M059J (cell line): ENCODE measurements at places on chromosomes 2 and 18.
A peak's percentile ranks its signal among the peaks of the same experiment; 100 is the strongest.

DNA sequence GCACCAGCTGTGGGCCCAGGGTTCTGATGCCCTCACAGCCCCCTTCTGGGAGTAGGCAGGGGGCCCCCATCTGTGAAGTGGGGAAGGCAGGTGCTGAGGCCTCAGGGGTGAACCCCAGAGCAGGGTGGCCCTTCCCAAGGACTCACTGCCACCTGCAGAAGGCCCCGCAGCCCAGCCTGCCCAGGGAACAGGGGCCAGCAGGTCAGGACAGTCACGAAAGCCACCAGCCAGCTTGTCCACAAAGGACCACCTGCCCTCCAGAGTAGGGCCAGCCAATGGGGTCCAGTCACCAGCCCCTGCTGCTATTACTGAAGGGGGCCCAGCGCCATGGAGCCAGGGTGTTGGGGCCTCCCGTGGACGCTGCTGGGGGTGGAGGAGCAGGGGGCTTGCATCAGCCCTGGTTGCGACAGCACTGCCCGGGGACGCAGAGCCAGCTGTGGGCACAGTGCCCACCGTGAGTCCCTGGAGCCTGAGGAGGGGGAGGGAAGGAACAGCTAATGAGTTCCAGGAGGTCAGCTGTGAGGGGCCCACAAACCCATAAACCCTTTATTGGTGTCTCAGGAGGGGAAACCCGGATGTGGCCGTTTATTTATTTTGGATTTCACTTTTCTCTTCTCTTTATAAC, 11.5 kb upstream of the SNED1 start:
- no peak for DNase-seq

GRCh38 chr2:214477305-214477704, 66.5 kb downstream of the VWC2L start:
- peak; percentile 15 for DNase-seq

- DNase-seq = no peak
These were observed 130.0 kb upstream of the CCDC195 start for GRCh38 chr2:224846161-224846560.

GRCh38 chr2:208872591-208872990, 466.0 kb downstream of the PTH2R start:
- peak; percentile 1 for DNase-seq

DNA sequence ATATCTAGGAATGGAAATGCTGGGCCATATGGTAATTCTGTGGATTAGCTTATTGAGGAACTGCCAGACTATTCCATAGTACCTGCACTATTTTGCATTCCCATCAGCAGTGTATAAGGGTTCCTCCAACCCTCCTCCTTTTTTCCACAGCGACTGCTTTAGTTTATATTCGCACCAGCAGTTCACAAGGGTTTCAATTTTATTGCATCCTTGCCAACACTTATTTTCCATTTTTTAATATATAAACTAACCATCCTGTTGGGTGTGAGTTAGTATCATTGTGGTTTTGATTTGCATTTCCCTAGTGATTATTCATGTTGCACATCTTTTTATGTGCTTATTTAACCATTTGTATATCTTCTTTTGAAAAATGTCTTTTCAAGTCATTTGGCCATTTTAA, 67.0 kb downstream of the NAT8 start:
- no peak for DNase-seq

DNA sequence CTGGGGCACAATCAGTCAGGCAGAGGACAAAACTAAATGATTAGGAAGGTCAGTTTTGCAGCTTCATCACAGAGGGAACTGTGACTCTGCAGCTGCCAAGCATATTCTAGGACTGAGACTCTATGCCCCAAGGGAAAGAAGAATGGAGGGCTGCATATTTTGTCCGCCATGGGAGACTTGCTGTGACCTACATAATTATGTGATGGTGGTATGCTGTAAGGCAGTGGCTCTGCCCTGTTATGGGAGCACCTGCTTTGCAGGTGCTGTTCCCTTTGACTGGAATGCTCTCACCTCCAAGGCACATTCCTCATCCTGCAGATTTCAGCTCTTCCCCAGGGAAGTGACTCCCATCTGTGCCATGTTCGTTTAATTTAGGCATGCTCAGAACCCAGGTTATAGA, 261.9 kb upstream of the EPHA4 start:
- DNase-seq = no peak

DNA sequence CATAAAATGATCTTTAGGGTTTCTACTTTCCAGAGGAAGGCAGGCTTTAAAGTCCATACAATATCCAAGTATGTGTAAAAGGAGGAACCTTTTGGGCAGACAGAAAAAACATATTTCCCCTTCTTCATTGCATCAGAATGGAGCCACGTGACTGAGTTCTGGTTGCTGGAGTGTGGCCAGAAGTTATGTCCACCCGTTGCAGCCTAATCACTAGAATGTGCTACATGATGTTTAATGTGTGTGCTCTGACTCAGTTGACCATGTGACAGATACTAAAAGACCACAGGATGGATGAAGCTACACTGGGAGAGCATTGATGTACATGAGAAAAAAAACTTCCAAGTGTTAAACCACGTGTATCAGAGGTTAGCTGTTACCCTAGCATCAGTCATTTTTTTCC, 460.9 kb downstream of the RIT2 start:
- peak; percentile 14 for DNase-seq

- no peak for DNase-seq
These were observed 122.8 kb upstream of the LGALSL start for GRCh38 chr2:64331114-64331645.

- peak; percentile 2 for DNase-seq
These were observed 144.3 kb downstream of the TFCP2L1 start for GRCh38 chr2:121140734-121141133.

GRCh38 chr2:72778410-72778809, 47.4 kb downstream of the EXOC6B start:
- DNase-seq = peak; percentile 71

DNA sequence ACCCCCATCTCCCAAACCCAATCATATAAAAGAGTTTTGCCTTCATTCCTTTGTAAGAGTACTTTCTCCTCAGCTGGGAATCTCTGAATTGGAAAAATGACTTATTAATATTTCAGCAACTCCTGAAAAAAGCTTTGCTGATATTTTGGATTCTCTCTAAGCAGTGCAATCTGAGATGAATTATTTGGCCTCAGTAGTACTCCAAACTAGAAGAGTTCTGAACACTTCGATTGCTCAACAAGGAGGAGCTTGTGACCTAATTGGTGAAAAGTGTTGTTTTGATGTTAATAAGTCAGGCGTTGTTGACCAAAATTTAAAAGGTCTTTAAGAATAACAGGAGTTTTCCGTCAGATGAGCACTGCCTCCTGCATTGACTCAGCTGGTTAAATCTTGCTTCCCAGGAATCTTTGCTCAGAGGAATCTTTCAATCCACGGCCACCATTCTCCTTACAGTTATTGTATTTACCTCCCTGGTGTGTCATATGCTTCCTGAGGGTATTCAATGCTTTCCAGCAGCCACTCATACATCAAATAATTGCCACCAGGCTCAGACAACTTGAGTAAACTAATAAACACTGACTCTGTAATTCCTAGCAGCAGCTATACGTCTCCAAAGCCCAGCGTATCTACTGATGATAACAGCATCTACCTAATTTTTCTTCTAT, 24.5 kb upstream of the LIPG start:
- no peak for DNase-seq

DNA sequence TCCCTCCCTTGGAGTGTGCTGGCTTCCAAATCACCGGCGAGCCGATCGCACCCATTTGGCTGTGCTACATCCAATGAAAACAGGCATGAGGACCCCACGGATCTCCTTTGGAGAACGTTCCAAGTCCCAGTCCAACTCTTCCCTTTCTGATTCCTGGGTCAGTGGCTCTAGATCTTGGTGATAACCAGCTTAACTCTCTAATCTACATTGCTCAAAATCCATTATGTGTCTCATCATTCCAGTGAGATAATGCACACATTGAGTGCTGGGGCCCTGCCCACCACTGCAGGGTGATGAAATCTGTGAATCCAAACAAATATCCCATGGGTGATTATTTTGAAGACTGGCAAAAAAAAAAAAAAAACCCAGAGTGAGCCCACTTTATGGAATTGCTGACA, 232.7 kb upstream of the COPS8 start:
- DNase-seq = no peak

DNA sequence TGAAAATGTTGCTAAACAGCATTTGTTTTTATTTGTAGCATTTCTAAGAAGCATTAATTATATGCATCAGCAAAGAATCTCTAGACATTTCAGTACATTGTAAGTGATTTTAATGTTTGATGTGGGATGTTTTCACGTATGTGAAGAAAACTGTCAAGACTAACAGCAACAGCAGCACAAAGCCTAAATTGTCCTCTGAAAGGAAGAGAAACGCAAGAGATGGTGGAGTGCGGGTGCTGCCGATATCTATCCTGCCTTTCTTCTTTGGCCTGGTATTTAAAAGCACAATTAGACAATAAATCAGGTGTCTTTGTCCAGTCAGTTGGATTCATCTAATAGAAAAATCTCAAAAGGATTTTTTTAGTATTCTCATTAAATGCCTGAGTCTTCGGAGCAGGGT, 3.1 kb downstream of the TWIST2 start:
- DNase-seq = no peak

DNA sequence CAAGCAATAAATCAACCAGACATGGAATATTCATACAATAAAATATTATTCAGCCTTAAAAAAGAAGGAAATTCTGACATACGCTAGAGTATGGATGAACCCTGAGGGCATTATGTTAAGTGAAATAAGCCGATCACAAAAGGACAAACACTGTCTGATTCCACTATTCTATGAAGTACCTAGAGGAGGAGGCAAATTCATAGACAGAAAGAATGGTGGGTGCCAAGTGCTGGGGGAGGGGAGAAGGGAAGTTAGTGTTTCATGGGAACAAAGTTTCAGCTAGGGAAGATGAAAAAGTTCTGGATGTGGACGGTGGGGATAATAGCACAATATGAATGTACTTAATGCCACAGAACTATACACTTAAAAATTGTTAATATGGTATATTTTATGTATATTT, 19.8 kb downstream of the SMAD7 start:
- DNase-seq = no peak

- DNase-seq = no peak
These were observed 98.4 kb downstream of the PLEKHM3 start for GRCh38 chr2:207926989-207927300.

DNA sequence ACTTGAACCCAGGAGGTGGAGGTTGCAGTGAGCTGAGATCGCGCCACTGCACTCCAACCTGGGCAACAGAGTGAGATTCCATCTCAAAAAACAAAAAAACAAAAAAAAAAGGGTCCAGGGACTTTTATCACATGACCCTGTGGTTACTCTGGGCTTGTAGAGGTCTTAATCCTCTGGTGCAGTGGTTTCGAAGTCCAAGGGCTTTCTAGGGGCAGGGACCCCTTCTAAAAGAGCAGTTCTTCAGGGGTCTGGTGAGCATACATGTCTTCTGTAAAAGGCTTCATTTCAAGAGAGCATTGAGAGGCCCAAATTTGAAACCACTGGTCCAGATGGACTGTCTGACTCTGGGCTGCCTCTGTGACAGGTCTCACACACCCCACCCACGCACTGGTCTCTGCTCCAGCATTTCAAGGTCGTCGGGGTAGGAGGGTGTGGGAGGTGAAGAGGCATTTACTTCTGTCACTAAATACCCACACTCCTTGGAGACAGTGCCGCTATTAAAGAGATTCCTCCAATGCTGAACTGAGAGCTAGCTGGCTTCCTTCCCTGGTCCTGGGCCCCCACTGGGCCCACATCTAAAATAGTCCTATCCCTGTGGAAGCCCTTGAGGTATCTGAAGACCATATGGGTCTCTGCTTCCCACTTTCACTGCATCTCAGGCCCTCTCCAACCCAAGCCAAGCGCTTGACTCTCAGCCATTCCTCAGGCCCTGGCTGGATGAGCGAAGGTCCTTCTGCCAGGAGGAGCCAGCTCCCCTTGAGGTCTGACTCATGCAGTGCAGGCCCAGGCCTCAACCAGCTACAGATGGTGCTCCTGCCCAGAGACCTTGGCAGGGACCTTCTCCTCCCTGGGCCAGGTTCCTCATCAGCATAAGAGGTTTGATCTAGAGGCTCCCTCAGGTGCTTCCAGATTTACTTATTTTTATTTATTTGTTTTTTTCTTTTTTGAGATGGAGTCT, 44.8 kb downstream of the PAX8 start:
- DNase-seq = peak; percentile 59

DNA sequence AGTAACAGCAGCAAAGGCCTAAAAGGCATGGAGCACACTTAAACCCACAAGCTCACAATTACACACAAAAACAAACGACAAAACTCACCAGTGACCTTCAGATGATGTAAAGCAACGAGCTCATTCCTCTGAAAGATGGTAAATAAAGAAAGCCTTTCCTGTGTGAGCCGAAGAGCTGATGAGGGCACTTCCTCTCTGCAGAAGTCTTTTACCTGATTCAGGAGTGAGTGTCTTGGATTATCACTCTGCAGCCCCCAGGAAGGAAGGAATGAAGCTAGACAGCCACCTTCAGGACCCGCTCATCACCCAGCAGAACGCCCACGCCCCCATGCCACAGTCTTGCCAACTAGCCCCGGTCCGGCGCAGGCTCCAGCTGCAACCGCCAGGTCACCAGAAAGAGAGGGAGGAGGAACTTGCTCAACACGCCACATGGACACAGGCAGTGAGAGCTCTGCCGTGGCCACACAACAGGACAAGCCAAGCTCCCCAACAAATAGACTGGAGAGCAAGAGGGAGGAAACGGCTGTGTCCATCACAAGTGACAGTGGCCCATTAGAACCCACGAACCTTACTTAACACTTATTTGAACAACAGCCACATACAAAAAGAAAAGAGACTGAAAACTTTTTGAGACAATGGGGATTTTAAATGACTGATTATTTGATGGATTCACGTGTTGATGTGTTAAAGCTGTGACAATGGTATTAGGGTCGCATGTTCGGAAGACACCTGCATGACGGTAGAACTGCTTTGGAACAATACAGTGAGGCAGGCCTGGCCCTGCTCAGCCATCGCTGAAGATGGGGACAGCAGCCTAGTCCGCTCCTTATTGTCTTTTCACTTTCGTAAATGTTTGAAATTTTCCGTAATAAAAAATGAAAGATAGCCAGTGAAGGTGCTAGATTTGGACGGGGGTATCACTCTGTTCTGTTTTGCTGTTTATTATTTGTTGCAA, 127.3 kb downstream of the HDAC4 start:
- no peak for DNase-seq

DNA sequence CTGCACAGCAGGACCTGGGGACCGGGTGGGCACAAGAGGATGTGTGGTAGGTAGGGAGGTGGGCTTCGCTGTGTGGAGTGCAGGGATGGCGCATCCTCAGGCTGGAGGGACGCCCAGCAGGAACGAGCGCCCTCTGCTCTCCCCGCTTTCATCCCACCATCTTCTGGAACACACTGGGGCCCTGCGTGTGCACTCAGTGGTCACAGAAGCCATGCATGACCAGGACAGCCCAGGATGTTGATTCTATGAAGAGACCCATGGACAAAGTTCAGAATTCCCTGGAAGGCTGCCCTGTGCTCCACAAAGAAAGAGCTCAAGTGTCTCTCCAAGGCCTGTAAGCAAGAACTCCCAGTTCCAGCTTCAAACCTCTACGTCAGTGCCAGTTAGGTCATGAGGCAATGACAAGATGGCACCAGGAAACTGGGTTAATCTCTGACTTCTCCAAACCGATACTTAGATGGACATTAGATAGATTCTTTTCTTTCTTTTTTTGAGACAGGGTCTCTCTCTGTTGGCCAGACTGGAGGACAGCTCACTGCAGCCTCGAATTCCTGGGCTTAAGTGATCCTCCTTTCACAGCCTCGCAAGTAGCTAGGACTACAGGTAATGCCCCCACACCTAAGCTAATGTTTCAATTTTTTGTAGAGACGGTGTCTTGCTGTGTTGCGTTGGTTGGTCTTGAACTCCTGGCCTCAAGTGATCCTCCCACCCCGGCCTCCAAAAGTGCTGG, 3.4 kb downstream of the SLC66A2 start:
- DNase-seq = no peak
